ENCODE measurements at places on chromosomes 6 and 20.

DNA sequence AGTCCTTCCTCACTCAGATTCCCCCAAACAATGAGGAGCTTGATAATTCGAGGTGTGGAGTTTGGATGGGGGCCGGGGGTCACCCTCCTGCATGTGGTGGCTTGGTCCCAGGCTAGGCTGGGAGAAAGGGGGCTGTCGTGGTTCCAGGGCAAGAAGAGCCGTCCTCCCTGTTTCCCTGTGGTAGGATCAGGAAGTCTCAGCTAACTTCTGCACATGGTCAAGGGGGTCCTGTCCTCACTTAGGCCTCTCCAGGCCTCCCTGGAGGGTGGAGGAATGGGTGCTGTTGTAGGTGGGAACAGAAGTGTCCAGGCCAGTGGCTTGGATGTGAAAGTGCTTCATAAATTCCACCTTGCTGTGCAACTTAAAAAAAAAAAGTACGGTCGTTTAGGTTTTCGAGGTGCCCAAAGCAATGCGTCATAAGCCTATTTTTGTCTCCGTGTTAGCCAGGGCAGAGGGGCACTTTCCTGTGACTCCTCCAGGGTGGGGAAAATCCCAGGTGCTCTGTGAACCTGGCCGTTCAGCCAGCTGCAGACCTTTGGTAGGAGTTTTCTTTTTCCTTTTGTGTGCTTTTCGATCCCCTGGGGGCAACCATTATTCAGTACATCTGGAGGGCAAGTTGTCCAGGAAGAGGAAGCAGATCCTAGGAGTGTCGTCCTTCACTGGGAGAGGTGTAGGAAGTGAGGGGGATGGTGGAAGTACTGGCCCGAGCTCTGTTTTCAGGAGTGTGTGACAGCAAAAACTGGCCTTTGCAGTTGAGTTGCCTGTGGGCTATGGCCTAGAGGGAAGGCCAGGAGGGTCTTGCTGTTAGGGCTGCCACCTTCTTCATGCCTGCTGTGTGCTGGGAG, 9.6 kb downstream of the IGF2R start:
- DNase-seq = no peak

DNA sequence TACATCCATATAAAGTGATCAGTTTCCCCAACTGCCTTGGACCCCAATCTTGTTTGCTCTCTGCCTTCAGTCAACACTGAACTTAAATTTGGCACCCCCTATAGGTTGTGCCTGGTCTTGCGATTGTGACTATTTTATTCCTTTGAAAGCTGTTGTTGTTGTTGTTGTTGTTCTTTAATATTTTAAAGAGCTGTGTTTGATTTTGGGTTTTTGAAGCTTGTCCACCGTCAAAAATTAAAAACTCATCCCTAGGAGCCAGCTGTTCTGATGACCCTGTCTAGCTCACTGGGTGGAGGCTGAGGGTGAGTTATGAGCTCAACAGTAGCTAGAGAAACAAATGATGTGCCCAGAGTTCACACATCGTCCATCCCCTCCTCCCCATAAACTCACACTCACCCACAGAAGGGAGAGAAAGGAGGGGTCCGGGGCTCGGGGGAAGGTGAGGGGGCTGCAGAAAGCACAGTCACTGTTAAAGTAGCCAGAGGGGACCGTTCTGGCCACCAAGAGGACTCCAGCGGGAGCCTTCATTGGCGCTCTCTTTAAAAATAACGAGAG, 4.0 kb downstream of the SIM1 start:
- DNase-seq = no peak

GRCh38 chr6:126091466-126091865, 105.1 kb downstream of the TRMT11 start:
- no peak for DNase-seq

GRCh38 chr20:43974695-43975094, 60.0 kb downstream of the TOX2 start:
- DNase-seq = no peak

- DNase-seq = no peak
Measured at GRCh38 chr6:42960243-42961019, at the start of gene GNMT. GNMT (plus strand) TSS chr6:42960754; CDS start chr6:42960768, 14 bp downstream.

DNA sequence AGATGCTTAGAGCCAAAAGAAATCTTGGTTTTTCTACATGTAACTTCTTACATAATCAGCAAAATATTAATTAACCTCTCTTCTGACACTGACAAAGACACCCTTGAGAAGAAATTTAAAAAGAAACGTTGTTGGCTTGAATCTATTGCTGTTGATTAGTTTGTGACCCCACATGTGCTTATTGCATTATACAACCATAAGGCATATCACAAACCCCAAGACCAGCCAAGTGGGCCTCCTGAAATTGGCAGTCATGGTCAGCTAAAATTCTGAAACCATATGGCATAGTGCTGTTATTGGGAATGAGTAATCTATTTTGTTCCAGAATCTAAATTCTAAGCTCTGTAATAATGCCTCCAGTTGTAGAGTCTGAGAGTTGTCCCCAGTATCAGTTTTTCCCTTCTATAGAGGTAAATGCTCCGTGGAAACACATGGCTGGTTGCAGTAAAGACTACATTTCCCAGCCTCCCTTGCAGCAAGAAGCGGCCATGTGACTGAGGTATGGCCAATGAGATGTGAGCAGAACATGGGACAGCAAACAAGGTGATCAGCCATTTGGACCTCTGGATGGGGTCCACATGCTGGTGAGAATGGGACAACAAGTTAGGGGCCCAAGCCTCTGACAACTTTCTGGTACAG, 42.3 kb upstream of the PTPN1 start:
- peak; percentile 55 for DNase-seq

GRCh38 chr20:64055893-64056638, 6.6 kb upstream of the SOX18 start:
- DNase-seq = no peak

GRCh38 chr6:6331946-6332601, 11.6 kb upstream of the F13A1 start:
- no peak for DNase-seq

GRCh38 chr6:148085631-148086331, 256.9 kb upstream of the SASH1 start:
- no peak for DNase-seq

DNA sequence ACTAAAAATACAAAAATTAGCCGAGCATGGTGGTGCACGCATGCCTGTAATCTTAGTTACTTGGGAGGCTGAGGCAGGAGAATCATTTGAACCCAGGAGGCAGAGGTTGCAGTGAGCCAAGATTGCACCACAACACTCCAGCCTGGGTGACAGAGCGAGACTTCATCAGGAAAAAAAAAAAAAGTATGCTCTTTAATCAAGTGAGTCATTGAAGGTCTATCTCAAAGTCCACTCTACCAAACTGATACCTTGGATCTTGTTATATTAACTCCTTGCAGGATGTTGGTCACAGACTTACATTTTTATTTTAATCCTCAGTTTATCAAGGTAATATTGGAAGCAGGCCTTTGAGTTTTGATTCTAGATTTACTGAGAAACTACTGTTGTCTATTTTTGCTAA, 348.7 kb downstream of the COL12A1 start:
- DNase-seq = no peak

DNA sequence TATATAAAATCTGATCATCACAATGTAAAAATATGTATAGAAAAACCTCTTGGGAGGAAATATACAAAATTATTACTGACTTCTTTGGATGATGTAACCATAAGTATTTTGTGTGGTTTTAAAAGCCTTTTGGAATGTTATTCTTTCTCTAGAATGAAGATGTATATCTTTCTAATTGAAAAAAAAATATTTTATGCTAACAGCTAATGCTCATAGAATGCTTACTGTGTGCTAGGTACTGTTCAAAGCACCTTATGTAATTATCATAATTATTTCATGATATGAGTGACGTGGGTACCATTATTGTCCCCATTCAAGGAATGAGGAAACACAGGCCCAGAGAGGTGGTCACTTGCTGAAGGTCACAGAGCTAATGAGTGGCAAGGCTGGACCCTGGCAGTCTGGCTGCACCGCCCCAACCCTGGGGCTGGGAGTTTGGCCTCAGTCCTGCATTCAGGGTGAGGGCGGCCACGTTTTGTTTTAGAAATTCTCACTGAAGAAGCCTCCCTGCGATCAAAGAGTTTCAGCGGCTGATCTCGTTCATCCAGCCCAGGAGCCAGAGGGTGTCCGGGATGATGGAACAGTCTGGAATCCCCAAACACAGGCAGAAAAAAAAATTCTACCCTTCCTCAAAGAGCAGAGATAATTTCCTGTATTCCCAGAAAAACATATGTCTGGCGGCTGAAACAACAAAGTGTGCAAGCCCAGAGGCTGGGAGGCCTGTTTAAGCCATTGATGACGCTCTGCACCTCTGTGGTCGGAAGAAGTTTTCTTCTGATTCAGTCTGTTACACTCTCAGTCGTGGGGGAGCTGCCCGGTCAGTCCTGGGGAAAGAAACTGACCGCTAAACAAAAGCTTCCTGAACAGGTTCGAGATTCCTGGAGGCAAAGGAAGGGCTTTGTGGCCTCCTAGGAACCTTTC, 37.3 kb downstream of the TFEB start:
- peak; percentile 91 for DNase-seq

DNA sequence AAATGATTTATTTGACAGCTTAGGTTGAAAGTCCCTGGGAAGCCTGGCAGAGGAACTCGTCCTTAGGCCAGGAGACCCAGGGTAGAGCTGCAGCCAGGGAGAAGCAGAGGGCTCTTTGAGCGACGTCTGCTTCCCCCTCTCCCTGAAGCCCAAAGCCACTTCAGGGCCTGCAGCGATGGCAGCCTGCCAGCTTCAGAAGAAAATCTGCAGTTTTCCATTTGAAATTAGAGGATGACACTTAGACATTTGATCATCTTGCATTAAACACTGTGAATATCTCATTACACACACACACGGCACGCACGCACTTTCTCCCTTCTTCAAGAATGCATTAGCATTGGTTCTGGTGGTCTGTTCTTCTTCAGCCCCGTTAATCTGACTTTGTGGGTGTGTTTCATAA, 96.5 kb downstream of the PLEKHG1 start:
- no peak for DNase-seq

- no peak for DNase-seq
Measured at GRCh38 chr6:70985156-70985555, 28.3 kb upstream of the B3GAT2 start.

GRCh38 chr20:48189181-48189580, 403.9 kb upstream of the SULF2 start:
- peak; percentile 38 for DNase-seq

DNA sequence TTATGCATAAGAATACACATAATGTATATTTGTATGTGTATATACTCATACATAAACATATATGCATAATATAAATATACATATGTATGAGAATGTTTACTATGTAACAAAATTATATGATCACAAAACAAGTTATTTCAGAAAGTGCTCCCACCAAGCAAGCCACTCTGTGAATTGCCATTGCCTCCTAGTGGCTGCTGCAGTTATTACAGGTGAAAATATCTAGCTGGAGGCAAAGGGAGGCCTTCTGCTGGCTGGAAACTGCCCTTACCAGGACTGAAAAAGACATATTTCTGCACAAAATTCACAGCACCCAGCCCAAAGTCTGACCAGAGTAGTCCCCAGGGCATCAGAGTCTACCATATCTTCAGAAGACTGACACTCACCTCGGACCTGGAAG, 14.4 kb upstream of the ADAM33 start:
- peak; percentile 41 for DNase-seq

DNA sequence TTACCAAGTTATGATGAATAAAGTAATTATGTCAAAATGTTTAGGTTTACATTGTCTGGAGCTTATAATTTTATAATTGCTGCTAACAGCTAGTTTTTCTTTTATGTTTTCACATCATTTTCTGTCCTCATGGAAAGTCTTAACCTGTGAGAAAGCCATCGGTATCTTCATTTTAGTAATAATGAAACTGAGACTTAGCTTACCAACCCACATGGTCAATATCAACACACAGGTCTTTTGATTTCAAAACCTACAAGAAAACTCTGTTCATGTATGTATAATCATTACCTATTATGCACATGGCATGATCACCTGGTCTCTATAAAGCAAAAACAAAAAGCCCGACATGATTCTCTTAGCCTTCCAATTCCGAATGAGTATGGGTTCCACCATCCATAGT, 61.9 kb downstream of the KCNQ5 start:
- no peak for DNase-seq

- no peak for DNase-seq
Measured at GRCh38 chr20:16048876-16049275, 524.4 kb downstream of the KIF16B start.

GRCh38 chr6:69164564-69165229, 529.6 kb downstream of the ADGRB3 start:
- no peak for DNase-seq

- DNase-seq = no peak
Measured at GRCh38 chr6:170265655-170266054, 25.2 kb downstream of the DLL1 start.

DNA sequence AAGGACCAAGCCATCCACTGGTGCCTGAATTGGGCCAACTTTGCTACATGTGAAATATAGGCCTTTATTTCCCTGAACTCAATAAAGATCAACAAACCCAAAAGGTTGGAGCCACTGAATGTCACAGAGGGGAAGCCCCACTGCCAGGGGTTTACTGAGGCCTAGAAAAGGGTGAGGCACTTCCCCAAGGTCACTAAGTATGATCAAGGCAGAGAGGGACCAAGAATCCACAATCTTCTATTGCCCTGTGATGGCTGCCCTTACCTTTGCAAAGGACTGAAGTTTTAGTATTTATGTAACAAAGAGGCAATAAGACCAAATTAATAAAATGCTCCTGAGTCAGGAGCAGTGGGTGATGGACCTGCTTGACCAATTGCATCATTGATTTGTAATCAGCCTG, 18.0 kb downstream of the TREM1 start:
- DNase-seq = no peak

DNA sequence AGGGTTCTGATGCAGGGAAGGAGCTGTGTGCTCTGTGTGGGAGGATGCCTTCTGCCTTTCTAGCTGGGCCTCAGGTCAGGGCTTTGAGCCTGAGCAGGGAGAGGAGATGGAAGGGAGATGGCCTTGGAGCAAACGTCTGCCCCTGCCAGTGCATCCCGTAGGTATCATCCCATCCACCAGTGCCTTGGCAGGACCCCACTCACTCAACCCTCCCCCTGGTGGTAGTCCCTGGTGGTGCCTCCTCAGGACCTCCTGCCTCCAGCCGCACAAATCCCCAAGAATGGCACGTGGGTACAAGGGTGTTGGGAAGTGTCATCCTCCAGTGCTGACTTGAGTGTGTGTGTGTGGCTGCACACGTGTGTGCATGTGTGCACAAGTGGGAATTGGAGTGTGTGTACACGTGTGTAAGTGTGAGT, 23.1 kb upstream of the MICB start:
- DNase-seq = no peak

GRCh38 chr6:13094781-13095425, 233.4 kb downstream of the TBC1D7 start:
- DNase-seq = no peak

GRCh38 chr6:86791476-86791875, 145.9 kb upstream of the HTR1E start:
- DNase-seq = no peak

- peak; percentile 66 for DNase-seq
Measured at GRCh38 chr6:33080127-33081089, 4.6 kb downstream of the HLA-DPB1 start.

- no peak for DNase-seq
Measured at GRCh38 chr6:167714152-167714551, 112.6 kb upstream of the AFDN start.

- DNase-seq = no peak
Measured at GRCh38 chr20:22940350-22940749, 94.8 kb upstream of the SSTR4 start.
